ENCODE measurements at places on chromosomes 4 and X.

GRCh38 chrX:18650662-18651061 lies 21.2 kb downstream of the RS1 start:
- DNase-seq, result no peak

GRCh38 chrX:82451725-82452124 lies 1056.4 kb upstream of the POU3F4 start:
- no peak for DNase-seq

DNA sequence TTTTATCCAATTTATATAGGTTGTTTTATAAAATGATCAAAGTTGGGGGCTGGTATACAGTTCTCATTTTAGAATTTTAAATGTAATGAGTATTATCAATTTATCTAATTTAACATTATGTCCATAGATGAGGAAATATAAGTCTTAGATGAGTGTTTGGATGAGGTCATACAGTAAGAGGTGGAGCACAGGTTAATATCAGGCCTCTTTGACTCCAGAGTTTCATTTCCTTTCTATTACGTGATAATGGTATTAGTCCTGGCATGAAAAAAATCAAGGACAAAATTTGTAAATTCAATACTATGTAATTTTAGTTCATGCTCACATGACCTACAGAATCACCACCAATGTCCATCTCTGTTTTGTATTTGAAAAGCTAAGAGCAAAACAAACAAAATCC lies 269.8 kb downstream of the FSTL5 start:
- DNase-seq, result no peak

- DNase-seq, result no peak
These were observed 670.6 kb upstream of the ATOH1 start for GRCh38 chr4:93157986-93158385.

Measured in activated T-cell treated with anti-CD3 and anti-CD28 coated beads for 1 hour (primary cell).